ENCODE measurements at places on chromosomes 6 and 20. TPM values are rescaled to one million over a fixed set of nuclear protein-coding genes. Genes with fewer than 3 reads are reported as not detected.

- DNase-seq, result no peak
Measured at GRCh38 chr6:150413781-150414281, 45.0 kb downstream of the IYD start.

The EYA4 gene
- not detected for total RNA-seq

DNA sequence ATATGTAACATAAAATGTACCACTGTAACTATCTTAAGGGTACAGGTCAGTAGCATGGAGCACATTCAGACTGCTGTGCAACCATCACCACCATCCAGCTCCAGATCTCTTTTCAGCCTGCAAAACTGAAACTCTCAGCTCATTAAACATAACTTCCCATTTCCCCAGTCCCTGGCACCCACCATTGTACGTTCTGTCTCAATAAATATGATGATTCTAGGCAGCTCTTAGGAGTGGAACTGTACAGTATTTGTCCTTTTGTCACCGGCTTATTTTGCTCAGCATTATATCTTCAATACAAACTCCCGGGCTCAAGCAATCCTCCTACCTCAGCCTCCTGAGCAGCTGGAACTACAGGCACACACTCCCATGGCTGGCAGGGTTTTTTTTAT, 1.5 kb downstream of the ZC3H12D start:
- no peak for DNase-seq

DNA sequence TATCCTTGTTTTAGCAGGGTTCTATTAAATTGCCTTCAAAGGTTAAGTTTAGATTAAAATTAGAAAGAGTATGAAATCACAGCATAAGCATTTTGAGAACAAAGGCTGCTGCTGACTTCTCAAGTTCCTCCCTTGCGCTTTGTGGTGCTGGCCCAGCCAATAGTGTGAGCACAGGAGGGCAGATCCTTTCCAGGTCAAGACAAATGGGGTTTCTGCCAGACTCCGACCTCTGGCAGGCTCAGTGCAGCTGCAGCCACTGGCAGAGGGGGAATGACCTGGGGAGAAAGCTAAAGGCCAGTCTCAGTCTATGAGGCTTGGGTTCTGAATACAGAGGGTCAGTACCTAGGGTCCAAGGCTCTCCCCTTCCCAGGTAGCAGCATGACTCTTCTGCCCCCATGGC, 27.0 kb downstream of the CLIC5 start:
- no peak for DNase-seq

GRCh38 chr6:166703149-166703710, 76.2 kb upstream of the RPS6KA2 start:
- no peak for DNase-seq

DNA sequence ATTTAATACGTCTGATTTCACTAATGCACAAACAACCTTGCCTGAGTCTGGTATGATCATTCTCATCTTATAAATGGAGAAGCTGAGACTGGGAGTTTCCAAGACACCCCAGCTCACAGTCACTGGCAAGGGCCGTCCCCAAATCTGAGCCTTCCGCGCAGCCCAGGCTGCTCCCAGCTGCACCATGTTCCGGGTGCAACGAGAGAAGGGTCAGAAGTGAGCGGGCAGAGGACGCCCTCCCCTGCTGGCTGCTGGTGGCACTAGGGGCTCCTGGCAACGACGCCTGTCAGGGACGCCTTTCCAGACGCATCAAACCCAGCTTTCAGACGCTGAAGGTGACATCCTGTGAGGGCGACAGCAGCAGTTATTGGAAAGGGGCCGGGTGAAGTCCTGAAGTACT, 115.3 kb upstream of the PROKR2 start:
- DNase-seq, result no peak

The HSPA1L gene
- 2.8 TPM for total RNA-seq

Measured in activated CD4-positive, alpha-beta memory T cell treated with anti-CD3 and anti-CD28 coated beads, Interleukin-2, amount 10 ng/mL, durations not matched to agents 7 days and 5 days (primary cell).